Neural cell (in vitro differentiated cells): ENCODE measurements at places on chromosomes 3 and 15. TPM values are rescaled to one million over a fixed set of nuclear protein-coding genes. Genes with fewer than 3 reads are reported as not detected.

GUCA1C gene
- not detected in 2 replicates for polyA plus RNA-seq

FGF7 gene
- polyA plus RNA-seq: 0.04 and 0.88 TPM in 2 replicates

CIB1 gene
- 9.4 and 10.2 TPM in 2 replicates for polyA plus RNA-seq

TPRG1 gene
- polyA plus RNA-seq: 0.17 and 1.6 TPM in 2 replicates

WNT5A gene
- polyA plus RNA-seq: 0.59 and 0.74 TPM in 2 replicates

CEP63 gene
- polyA plus RNA-seq: 13.3 and 14.1 TPM in 2 replicates

FRMD4B gene
- polyA plus RNA-seq: 4.8 and 6.2 TPM in 2 replicates

GOLGA8J gene
- polyA plus RNA-seq: not detected in 2 replicates
